ENCODE measurements at places on chromosomes 12 and 14.

DNA sequence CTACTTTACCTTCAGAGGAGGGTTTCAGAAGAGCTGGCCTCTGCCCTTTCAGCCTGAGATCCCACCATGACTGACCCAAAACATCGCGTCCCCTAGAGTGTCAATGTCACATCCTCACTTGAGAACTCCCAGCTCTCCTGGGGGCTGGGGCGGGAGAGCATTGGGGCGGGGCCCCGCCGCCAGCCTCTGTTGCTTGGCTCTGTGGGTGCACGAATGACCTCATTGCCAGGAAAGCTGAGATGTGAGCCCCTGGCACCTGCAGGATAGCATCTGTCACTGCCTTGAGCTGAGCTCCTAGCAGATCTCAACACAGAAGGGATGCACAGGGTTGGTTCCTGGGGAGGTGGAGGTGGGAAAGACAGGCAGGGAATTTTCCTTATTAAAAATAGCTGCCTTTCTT, 20.6 kb upstream of the MYL2 start:
- no peak for DNase-seq

GRCh38 chr14:106586098-106586704, 1059.8 kb downstream of the TMEM121 start:
- peak; percentile 52 for DNase-seq

DNA sequence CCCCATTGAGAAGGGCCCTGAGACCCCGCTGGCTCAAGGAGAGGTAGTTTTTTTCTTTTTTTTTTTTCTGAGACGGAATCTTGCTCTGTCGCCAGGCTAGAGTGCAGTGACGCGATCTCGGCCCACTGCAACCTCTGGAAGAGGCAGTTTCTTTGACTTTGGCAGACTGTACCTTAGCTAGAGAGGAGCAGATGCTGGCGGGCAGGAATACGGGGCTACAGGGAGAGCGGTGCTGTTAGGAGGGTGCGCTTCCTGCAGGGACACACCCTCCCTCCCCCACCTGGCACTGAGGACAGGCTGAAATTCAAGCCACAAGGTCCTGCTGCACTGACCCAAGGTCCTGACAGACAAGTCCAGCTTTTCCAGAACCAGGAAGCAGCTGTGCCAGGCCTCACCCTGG, 32.2 kb upstream of the NUDT14 start:
- no peak for DNase-seq

DNA sequence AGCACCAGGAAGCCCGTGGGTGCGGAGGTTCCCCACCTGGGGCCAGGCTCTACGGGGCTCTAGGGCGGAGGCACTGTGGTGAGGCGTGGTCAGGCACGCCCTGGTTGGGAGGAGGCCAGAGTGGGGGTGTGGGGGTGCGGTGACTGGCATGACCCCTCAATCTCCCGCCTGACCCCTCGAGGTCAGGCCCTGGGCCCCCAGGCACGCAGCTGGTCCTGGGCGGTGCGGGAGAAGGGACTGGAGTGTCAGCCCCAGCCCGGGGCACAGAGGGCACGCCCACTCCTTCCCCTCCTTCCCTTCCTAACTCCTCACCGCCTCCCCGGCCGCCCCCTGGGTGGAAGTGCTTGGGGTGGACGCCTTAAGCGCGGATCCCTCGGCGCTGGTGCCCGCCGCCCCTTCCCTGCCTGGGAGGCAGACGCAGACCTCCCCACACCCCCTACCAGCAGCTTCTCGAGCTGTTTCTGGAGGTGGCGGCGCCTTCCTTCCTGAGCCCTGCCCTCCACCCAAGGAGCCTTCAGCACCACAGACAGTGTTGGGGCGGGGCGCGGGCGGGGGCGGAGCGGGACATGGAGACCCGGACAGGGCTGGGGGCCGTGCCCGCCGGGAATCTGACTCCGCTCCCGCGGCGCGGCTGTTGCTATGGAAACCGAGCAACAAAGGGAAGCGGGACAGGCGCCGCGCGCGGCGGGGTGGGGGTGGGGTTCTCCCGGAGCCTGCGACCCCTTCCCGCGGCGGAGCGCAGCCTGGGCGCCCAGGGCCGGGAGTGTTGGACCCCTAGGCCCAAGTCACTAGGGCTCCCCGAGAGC, 741 bp upstream of the CRIP2 start:
- DNase-seq: peak; percentile 81

GRCh38 chr14:61505815-61506809, 184.7 kb downstream of the PRKCH start:
- no peak for DNase-seq

DNA sequence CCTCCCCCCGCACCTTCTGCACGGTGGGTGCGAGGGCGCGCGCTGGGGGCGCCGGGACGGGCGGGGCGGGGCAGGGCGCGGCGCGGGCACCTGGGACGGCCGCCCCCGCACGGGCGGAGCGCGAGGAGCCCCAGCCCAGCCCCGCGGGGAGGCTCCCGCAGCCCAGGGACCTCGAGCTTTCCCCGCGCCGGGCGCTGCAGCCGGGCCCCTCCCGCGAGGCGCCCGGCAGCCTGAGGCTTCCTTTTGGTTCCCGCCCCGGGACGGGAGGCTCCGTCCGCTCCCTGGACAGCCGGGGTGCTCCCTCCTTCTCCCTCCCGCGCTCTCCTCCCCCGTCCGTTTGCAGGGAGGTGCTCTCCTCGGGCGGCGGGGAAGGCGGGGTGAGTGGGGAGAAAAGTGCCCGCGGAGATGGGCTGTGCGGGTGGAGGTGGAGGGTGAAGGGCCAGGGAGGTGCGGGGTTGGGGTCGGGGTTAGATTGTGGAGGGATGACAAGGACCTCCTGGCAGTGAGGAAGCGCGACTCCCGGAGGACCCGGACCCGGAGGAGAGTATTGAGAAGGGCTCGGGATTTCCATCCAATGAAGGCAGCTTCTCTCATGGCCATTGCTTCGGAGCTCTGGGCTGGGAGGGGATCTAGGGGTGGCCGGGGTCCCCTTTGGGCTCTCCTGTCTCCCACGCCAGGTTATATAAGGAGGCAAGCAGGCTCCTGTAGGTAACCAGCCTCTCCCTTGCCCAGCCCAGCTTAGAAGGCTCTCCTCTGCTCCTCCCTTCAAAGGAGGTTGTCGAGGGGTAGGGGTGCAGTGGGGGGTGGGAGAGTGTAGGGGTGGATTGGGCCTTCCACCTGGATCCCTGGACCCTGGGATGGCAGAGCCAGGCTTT, 645 bp downstream of the JDP2 start:
- DNase-seq: peak; percentile 4

GRCh38 chr14:74584951-74585350, 27.1 kb downstream of the LTBP2 start:
- no peak for DNase-seq

GRCh38 chr12:54299515-54300224, 1.1 kb downstream of the NFE2 start:
- no peak for DNase-seq

DNA sequence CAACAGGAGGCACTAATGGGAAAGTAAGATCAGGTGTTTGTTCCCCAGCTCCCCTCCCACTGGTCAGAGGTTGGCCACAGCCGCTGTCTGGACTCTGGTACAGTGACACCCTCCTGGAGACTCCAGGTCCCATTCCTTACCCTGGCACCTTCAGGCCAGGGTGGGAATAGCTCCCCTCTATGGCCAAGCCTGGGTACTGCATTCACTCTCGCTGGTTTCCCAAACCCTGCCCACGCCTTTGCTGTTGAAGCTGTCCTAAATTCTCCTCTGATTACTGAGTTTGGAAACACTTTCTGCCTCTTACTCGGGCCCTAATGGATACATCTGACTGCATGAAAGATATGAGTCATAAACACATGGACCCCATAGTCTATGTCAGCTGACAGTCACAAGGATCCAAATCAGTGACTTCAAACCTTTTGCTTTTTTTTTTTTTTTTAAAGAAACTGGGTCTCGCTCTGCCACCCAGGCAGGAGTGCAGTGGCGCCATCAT, 17.9 kb downstream of the HRK start:
- no peak for DNase-seq

DNA sequence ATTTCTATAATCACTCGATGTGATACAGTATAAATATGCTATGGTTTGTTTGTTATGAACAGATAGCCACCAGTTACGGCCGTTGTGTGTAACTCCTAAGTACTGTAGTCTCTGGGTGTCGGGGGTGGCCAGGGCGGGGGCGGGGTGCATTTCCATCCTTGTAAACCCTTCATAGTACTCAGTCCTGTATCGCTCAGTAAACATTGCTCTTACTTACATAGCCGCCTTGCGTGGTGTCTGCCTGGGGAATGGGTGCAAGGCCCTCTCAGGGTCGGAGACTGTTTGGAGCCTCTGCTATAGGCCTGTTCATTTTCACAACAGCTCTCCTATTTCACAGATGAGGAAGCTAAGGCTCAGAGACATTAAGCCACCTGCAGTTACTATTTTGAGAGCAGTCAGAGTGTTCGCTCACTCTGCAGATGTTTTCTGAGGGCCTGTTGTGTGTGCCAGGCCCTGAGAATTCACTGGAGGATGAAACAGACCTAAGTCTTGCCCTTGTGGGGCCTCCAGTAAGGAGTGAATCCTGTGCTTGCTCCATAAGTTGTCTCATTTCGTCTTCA, 42.5 kb downstream of the JDP2 start:
- DNase-seq: no peak

- no peak for DNase-seq
Measured at GRCh38 chr14:57389646-57390036, 745 bp upstream of the NAA30 start.

GRCh38 chr12:1523046-1523445, 71.3 kb downstream of the FBXL14 start:
- DNase-seq: no peak

DNA sequence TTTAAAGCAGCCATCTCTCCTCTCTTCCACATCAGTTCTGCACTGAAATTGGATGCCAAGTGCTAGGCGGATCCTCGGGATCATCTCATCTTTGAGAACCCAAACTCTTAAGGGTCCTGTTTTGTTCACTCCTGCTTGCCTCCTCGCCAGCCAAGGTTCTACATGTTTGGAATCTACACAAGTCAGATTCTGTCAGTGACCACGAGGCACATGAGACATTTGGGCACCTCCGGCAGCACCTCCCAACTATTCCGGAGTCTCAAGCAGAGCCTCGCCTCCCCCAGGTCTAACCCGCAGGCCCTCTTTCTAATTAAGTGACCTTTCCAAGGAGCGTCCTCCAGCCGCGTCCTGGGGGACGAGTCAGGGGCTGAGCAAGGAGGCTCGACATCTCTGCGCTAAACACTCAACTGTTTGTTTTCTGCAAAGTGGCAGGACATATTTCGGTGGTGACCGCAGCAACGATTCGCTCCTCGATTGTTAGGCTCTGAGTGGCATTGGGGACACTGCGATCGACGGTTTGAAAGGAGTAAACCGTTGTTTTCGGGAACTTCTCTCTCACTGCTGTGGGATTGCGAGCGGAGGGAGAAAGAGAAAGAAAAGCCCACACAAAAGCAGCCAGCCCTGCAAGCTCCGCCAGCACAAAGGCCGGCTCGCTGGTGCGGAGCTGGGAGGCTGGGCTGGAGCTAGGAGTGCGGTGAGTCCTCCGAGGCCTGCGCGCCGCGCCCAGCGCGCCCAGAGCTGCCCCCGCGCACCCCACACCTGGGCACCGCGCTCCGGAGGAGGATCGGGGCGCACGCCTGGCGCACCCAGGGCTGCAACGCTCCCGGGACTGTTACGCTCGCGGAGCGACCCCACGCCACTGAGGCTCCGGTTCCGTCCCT, 640 bp downstream of the ARMH4 start:
- DNase-seq: no peak

GRCh38 chr12:58897969-58898368, 22.3 kb downstream of the LRIG3 start:
- no peak for DNase-seq

DNA sequence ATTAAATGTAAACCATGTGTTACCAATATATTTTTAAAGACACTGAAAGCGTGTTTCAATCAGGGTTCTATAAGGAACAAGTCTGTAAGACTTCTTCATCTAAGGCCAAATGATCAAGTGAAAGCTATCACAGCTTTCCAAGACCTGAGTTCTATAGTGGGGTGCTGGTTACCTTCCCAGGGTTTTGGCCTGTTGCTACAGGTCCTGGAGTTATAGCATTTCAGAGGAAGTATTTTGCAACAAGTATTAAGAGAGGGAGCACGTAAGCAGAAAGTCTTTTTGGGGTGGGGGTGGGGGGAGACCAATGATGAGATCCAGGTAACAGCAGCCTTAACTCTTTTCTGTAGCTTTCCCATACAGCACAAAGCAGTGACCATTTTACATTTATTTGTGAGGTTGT, 43.8 kb downstream of the FOXN3 start:
- no peak for DNase-seq

DNA sequence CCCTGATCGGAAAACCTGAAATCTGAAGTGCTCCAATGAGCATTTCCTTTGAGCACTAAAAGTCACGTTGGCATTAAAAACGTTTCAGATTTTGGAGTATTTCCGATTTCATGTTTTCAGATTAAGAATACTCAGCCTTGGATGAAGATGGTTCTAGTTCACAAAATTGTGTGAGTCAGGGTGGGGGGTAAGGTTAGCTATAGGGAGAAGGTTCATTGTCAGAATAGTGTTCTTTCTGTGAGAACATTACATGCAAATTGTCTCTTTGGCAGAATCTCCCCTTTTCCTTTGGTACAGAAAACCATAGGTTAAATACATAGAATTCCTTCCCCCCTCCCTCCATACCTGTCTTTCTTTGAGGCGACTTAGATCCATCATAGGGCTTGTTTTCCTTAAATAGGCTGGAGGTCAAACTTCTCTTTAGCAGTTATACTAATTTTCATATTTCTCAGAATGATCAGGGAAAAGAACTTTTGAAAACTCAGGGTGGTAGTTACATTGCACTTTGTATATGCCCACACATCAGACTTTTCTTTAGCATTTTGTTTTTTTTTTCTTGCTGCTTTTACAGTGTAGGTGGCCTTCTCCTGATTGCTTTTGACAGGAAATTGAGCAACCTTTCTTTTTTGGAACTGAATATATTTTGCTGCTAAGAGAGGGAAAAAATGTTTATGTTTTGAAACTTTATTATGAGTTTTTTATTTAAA, 503.5 kb downstream of the PCNX1 start:
- no peak for DNase-seq

DNA sequence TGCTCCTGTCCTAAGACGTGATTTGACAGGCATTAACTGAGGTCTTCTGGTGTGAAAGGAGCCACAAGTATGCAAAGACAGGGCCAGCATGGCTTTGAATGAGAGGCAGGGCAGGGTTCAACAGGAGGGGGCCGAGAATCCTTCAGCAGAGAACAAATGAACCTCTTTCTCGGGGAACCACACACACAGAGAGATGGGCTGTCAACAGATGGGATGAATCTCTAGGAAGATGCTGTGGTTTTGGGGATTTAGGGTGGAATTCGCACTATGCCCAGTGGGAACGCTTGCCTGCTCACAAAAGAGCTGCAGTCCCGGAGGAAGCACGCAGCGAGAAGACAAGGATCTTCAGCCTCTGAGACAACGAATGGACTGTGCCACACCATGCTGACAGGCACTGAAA, 513.4 kb downstream of the GLT1D1 start:
- no peak for DNase-seq

DNA sequence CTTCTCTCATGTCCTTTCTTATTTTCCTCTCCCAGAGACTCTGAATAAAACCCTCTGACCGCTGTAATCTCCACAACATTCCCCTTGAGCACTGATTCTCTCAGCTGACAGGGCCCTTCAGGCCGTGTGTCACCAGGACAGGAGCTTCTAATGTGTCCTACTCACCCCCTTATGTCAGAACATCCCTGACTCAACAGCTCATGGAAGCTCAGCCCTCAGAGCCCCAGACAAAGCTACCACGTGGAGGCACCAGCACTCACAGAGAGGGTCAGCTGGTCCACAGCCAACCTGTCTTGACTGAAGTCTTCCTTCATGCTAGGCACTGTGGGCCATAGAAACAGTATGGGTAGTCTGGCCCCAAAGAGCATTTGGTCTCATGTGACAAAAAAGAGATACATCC, 49.8 kb downstream of the SMUG1 start:
- no peak for DNase-seq
